ENCODE measurements at places on chromosomes 2 and 18.
A peak's percentile ranks its signal among the peaks of the same experiment; 100 is the strongest.

DNA sequence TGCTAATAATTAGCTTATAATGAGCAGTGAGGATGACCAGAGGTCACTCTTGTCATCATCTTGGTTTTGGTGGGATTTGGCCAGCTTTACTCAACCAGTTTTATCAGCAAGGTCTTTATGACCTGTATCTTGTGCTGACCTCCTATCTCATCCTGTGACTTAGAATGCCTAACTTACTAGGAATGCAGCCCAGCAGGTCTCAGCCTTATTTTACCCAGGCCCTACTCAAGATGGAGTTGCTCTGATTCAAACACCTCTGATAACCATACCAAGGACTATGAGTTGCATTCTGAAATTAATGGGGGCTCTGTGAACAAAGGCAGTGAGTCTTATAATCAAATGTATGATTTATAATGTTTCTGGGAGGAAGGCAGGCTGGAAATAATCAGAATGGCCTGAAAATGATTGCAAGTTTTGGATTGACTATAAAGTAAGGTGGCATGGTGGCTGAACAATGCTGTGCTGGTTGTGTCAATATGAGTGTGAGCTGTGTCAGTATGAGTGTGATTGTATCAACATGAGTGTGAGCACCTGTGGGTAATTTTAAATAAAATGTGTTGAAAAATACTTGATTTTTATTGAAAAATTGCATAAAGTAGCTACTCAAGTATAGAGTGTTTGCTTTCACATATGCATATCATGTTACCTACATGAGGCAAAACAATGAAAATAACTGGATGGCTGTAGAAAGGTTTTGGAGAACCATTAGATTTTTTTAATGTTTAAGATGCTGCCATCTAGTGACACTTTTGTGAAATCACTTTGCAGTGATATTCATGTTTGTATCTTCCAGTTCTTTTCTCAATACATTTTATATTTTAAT lies 103.0 kb downstream of the KYNU start:
- DNase-seq: peak; percentile 21

GRCh38 chr2:176152350-176153181 lies 1.2 kb downstream of the HOXD4 start:
- no peak for DNase-seq

- peak; percentile 82 for DNase-seq
These were observed 1.7 kb downstream of the RBMS1 start for GRCh38 chr2:160491911-160492371.

DNA sequence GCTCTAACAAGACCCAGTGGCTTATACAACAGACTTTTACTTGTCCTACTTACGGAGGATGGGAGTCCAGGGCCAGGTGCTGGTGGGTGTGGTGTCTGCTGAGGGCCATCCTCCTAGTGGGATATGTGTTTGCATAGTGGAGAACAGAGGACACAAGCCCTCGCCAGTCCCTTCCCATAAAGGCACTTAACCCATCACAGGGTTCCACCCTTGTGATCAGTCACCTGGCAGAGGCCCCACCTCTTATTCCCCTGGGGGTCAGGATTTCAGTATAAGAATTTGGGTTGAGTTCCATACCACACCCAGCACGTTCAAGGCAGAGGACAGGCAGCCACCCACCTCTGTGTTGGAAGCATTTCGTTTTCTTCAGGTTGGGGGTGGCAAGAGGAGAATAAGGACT lies 259.0 kb downstream of the AGAP1 start:
- DNase-seq: no peak

Data from EL (cell line).